GM23338 (cell line): ENCODE measurements at places on chromosomes 6 and 20.
A peak's percentile ranks its signal among the peaks of the same experiment; 100 is the strongest.

- no peak for DNase-seq
- peaks cover 25% of the 10 kb centered on the region for H3K27me3 ChIP-seq
- H3K27ac ChIP-seq: no peak overlapping the region
- H3K36me3 ChIP-seq: no peaks in the 10 kb centered on the region
These were observed 6.0 kb upstream of the PTPRA start for GRCh38 chr20:2867081-2867864.

DNA sequence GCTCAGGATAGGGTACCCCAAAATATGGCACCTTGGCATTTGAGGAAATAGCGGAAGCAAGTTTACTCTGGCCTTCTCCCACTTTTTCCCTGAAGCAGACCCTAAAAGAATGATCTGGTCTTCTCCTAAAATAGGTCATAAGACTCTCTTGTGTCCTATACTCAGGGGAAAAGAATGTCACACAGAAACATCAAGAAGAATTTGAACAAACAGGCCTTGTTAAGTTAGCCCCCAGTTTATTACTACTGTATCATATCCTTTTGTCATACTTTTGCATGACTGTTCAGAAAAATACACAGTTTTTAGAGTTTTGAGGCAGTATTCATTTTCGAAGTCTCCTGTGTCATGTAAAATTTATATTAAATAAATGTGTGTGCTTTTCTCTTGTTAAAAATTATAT is 12.5 kb downstream of the TAAR2 start:
- H3K36me3 ChIP-seq: no peaks in the 10 kb centered on the region
- no peaks in the 10 kb centered on the region for H3K27me3 ChIP-seq
- H3K4me3 ChIP-seq: no peak overlapping the region

DNA sequence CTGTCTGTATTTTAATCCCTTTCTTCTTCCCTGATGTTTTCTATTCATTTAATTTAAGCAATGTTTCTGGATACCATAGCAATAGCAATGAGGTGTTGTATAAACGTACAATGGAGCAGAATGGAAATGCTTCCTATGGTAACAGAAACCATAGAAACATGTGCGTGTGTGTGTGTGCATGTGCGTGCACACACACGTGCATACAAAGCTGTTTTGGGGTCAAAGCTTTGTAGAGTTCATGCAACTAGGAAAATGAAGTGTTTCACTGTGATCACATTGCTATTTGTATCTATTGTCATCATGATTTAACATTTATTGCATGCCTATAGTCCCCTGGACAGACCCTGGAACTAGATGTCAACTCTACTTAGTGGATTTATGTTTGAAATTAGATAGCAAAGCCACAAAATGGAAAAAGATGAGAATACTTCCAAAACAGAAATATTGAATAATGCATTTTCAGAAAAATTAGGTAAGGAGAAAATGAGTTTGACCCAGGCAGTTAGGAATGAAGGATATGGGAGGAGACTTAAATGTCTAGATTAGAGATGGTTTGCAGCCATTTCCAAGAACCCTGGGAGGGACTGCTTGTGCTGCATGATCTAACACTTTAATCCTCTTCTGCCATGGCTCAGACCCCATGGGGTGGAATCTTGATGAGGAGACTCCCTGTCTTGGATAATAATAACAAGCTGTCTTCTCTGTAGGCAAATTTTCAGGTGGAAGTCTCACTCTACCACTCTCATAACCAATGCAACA is 124.4 kb downstream of the TRMT11 start:
- no peak for DNase-seq
- no peak overlapping the region for H3K27ac ChIP-seq
- no peaks in the 10 kb centered on the region for H3K36me3 ChIP-seq
- peaks cover 20% of the 10 kb centered on the region for H3K4me1 ChIP-seq

DNA sequence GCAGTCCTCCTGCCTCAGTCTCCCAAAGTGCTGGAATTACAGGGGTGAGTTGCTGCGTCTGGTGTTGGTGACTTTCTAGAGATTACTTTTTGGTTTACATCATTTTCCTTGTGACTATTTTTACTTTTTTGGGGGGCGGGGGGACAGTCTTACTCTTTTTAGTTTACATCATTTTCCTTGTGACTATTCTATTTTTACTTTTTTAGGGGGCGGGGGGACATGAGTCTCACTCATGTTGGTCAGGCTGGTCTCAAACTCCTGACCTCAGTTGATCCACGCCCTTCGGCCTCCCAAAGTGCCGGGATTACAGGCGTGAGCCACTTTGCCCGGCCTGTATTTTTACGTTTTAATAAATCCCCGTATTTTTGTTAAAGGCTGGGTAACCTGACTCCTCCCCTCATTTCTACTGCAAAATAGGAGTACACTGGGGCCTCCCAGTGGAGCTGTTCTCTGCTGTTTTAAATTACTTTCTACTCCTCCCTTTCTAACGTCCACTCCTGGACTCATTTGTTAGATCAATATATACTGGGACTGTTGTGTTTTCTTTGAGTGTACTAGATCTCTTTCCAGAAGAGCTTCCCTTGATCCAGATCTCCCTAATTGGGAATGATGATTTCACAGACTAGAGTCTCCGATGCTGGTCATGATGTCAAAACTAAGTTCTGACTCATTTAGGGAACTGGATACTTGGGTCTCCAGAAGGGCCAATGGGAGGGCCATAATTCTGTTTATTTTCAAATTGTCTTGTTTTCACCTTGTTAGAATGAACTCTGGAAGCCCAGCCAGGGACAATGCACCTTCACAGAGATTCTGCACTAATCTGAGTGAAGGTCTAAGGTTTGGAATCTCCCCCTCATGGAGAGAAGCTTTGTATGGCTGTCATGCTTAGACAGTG is 9.2 kb downstream of the HSPA1B start:
- peaks cover 21% of the 10 kb centered on the region for H3K4me1 ChIP-seq
- no peak for DNase-seq

DNA sequence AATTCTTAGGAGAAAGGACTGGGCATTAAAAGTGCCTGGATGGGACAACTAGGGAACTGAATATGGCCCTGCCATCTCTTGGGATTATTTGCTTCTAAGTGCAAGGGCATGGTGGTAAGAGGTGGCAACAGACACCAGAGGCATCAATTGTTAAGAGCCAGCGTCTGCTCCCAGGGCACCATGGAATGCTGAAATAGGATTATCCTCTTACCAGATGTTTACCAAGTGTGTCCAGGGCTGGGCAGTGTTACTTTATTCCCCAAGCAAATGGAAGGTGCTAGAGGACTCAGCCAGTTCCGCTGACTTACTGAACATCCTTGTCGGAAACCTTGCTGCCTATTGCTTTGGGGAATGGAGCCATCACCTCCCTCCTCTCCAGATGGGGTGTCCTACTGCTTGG is 273.6 kb upstream of the SUPT3H start:
- no peak overlapping the region for H3K27ac ChIP-seq
- no peaks in the 10 kb centered on the region for H3K27me3 ChIP-seq
- no peaks in the 10 kb centered on the region for H3K36me3 ChIP-seq
- H3K4me1 ChIP-seq: no peaks in the 10 kb centered on the region
- no peak for DNase-seq

DNA sequence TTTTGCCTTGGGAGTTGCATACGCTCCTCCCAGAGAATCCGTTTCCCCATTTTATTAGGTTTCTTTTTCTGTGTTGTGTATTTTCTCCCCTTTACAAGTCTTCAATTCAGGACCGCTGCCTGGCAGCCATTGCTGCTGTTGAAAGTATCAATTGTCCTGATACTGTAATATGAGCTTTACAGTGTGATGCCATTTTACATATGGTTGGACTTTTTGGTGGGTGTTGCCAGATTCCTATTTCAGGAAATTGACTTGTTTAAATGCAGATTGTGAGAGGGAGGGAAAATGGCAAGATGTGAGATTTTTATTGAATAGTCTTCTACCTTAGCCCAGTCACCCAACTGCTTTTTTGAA is 1.2 kb downstream of the PANK2 start:
- peak overlapping the region; percentile 92 for H3K4me3 ChIP-seq
- no peaks in the 10 kb centered on the region for H3K36me3 ChIP-seq
- DNase-seq: peak; percentile 55

GRCh38 chr20:37354210-37355195 is 8.6 kb downstream of the SRC start:
- H3K4me1 ChIP-seq: no peaks in the 10 kb centered on the region; the same call in 1 of the 2 replicates
- H3K4me3 ChIP-seq: no peak overlapping the region
- H3K27ac ChIP-seq: no peak overlapping the region
- no peaks in the 10 kb centered on the region for H3K27me3 ChIP-seq
- H3K36me3 ChIP-seq: no peaks in the 10 kb centered on the region

GRCh38 chr6:156687789-156688619 is 89.2 kb upstream of the ARID1B start:
- no peak overlapping the region for H3K27ac ChIP-seq
- peaks cover 14% of the 10 kb centered on the region for H3K4me1 ChIP-seq
- peaks cover 9% of the 10 kb centered on the region for H3K27me3 ChIP-seq
- H3K36me3 ChIP-seq: no peaks in the 10 kb centered on the region
- H3K4me3 ChIP-seq: peak overlapping the region; percentile 96

DNA sequence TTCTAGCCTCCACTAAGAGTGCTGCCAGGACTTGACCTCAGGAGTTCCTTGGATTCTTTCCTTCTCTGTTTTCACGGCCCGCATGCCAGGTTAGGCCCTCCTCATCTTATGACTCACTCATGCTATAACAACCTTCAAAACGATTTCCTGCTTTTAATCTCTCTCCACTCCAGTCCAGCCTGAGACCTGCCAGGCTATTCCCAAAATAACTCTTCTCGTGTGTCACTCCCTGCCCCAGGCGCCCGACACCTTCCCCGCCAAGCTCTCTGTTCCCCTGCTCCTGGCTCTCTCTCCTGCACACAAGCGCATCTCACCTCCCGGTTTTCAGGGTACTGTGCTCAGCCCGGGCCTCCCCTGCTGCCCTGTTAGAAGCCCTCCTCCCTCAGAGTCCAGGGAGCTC is 64.1 kb upstream of the RPS6KA2 start:
- no peak for DNase-seq
- no peaks in the 10 kb centered on the region for H3K4me1 ChIP-seq
- no peaks in the 10 kb centered on the region for H3K27me3 ChIP-seq
- no peaks in the 10 kb centered on the region for H3K36me3 ChIP-seq

- H3K4me3 ChIP-seq: no peak overlapping the region
- H3K27ac ChIP-seq: no peak overlapping the region
- DNase-seq: no peak
- H3K27me3 ChIP-seq: no peaks in the 10 kb centered on the region
- no peaks in the 10 kb centered on the region for H3K36me3 ChIP-seq
These were observed 39.7 kb downstream of the BCAS4 start for GRCh38 chr20:50834599-50835005.
